ENCODE measurements at places on chromosomes 7 and 10. TPM values are rescaled to one million over a fixed set of nuclear protein-coding genes. Genes with fewer than 3 reads are reported as not detected.

AKR1D1 gene
- total RNA-seq = not detected

C10orf62 gene
- total RNA-seq = 1.1 TPM

CTAGE15 gene
- total RNA-seq = 1.0 TPM

NACAD gene
- 2.3 TPM for total RNA-seq

ABCF2 gene
- 33.3 TPM for total RNA-seq

ADRA2A gene
- total RNA-seq = 1.7 TPM

SOSTDC1 gene
- 4.6 TPM for total RNA-seq

WNT8B gene
- total RNA-seq = not detected

NCF1 gene
- total RNA-seq = 1.1 TPM

SPDYE17 gene
- not detected for total RNA-seq

C10orf90 gene
- 0.45 TPM for total RNA-seq

SPOCK2 gene
- 12.1 TPM for total RNA-seq

TAS2R4 gene
- total RNA-seq = 6.3 TPM

PSD gene
- 1.1 TPM for total RNA-seq

RFC2 gene
- 16.8 TPM for total RNA-seq

TLL2 gene
- 0.13 TPM for total RNA-seq

IL2RA gene
- 2.7 TPM for total RNA-seq

CNNM1 gene
- total RNA-seq = 0.56 TPM

EBLN1 gene
- not detected for total RNA-seq

CLRN3 gene
- total RNA-seq = not detected

HOXA4 gene
- total RNA-seq = 1.3 TPM

PLPP4 gene
- not detected for total RNA-seq

CADPS2 gene
- 33.1 TPM for total RNA-seq

LRRD1 gene
- 0.20 TPM for total RNA-seq

CAV2 gene
- 210 TPM for total RNA-seq

NSUN5 gene
- total RNA-seq = 19.9 TPM

PRF1 gene
- total RNA-seq = 1.4 TPM

COL28A1 gene
- 1.9 TPM for total RNA-seq

PALD1 gene
- 28.2 TPM for total RNA-seq

ADCY1 gene
- 5.8 TPM for total RNA-seq

ST8SIA6 gene
- total RNA-seq = 0.45 TPM

FGFR2 gene
- 65.6 TPM for total RNA-seq

RPEL1 gene
- not detected for total RNA-seq

CPED1 gene
- total RNA-seq = 19.6 TPM

CASP2 gene
- total RNA-seq = 13.0 TPM

NKX2-3 gene
- total RNA-seq = not detected

PCLO gene
- total RNA-seq = 23.8 TPM

ZNF282 gene
- total RNA-seq = 28.5 TPM

GIMAP1 gene
- 6.7 TPM for total RNA-seq

FAM13C gene
- 16.5 TPM for total RNA-seq

IL6 gene
- 10.9 TPM for total RNA-seq

C1GALT1 gene
- 50.0 TPM for total RNA-seq

IKZF1 gene
- 10.5 TPM for total RNA-seq

GDF2 gene
- total RNA-seq = not detected

CPVL gene
- 88.3 TPM for total RNA-seq

ASNS gene
- total RNA-seq = 23.6 TPM

PPA1 gene
- total RNA-seq = 172 TPM

CDH23 gene
- total RNA-seq = 4.2 TPM

STAG3 gene
- 2.7 TPM for total RNA-seq

COL13A1 gene
- total RNA-seq = 0.42 TPM

NRCAM gene
- 10.1 TPM for total RNA-seq

INA gene
- total RNA-seq = not detected

HMX3 gene
- total RNA-seq = not detected

ZCCHC24 gene
- 48.8 TPM for total RNA-seq

PHYHIPL gene
- total RNA-seq = 0.29 TPM

GATAD1 gene
- 99.0 TPM for total RNA-seq

CCDC146 gene
- 51.3 TPM for total RNA-seq
